ENCODE measurements at places on chromosomes 1 and 21. TPM values are rescaled to one million over a fixed set of nuclear protein-coding genes. Genes with fewer than 3 reads are reported as not detected.

Gene OSCP1
- 11.8 TPM for total RNA-seq

Gene NCSTN
- total RNA-seq, result 76.9 TPM

DNA sequence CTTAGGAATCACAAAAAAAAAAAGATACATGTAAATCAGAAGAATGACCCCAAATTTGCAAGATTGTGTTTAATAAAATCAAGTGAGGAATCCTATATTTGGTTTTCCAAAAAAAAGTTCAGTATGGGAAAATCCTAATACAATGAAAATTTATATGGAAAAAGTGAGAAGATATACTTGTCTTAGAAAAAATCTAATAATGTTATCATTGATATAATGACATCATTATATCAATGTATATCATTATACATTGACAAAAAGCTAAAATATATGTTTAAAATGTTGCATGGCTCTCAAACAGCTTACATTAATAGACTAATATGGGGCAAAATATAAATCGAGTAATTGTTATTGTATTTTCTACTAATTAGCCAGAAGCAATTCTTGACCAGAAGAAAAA is 37.0 kb downstream of the DPYD start:
- H3K36me3 ChIP-seq, result peaks cover 17% of the 10 kb centered on the region
- no peak overlapping the region for H3K27ac ChIP-seq
- DNase-seq, result no peak
- H3K4me1 ChIP-seq, result peaks cover 18% of the 10 kb centered on the region

- H3K27ac ChIP-seq, result no peak overlapping the region
- H3K27me3 ChIP-seq, result no peaks in the 10 kb centered on the region
- H3K4me1 ChIP-seq, result peaks cover 5% of the 10 kb centered on the region
- DNase-seq, result no peak
- H3K36me3 ChIP-seq, result no peaks in the 10 kb centered on the region
Measured at GRCh38 chr1:17233675-17234320, 15.1 kb upstream of the PADI3 start.

- H3K4me1 ChIP-seq, result peaks cover 58% of the 10 kb centered on the region
- H3K27ac ChIP-seq, result peak overlapping the region; percentile 99
- H3K36me3 ChIP-seq, result peaks cover 5% of the 10 kb centered on the region
- no peak overlapping the region for H3K4me3 ChIP-seq
Measured at GRCh38 chr1:167423684-167424619, 94.4 kb downstream of the CD247 start.

DNA sequence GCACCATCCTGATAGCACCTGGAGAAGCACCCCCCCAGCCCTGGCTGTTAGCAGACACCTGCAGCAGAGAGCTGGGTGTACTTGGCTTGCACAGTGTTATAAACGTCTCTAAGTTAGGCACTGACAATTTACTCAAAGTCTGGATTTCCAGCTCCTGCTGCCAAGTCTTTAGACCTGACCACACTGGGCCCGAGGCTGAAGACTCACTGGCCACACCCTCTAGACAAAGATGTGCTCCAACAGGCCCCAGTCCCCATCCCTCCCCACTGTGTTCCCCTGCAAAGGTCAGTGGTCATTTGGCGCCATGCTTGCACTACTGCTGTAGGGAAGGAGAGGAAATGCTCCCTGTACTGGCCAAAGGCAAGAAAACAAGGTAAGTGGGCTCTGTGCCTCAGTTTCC is 31.1 kb downstream of the PADI6 start:
- no peak overlapping the region for H3K27ac ChIP-seq
- no peak overlapping the region for H3K4me3 ChIP-seq
- H3K36me3 ChIP-seq, result 0 out of 2 replicates have a peak, but pooled peaks cover under 1% of the 10 kb centered on the region
- no peaks in the 10 kb centered on the region for H3K27me3 ChIP-seq

DNA sequence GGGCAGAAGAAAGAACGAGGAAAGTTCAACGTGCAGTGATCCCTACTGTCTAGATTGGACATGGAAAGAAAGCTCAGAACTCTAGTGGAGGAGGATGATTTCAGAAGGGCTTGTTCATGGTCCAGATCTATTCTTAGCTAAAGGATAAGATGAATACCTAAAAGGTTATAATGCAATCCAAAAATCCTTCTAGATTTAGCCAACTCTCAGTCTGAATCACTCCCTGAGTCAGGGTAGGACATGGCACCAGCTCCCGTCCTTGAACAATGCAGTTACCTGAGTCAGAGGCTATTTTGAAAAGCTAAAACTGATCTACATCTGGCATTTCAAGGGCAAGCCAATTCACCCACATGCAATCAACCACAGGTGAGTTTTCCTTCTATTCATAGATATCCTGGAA is 38.8 kb upstream of the HIVEP3 start:
- no peak for DNase-seq
- no peaks in the 10 kb centered on the region for H3K27me3 ChIP-seq
- H3K4me3 ChIP-seq, result no peak overlapping the region
- no peaks in the 10 kb centered on the region for H3K36me3 ChIP-seq
- H3K27ac ChIP-seq, result no peak overlapping the region

- H3K4me1 ChIP-seq, result no peaks in the 10 kb centered on the region
- DNase-seq, result no peak
- no peak overlapping the region for H3K4me3 ChIP-seq
- H3K27me3 ChIP-seq, result no peaks in the 10 kb centered on the region
Measured at GRCh38 chr1:13543451-13544220, 29.8 kb upstream of the LRRC38 start.

Gene RGS8
- total RNA-seq, result 20.5 TPM

Gene SLC39A1
- total RNA-seq, result 27.1 TPM

Gene TENT5C
- 0.14 TPM for total RNA-seq

Gene DYNLT5
- total RNA-seq, result not detected

DNA sequence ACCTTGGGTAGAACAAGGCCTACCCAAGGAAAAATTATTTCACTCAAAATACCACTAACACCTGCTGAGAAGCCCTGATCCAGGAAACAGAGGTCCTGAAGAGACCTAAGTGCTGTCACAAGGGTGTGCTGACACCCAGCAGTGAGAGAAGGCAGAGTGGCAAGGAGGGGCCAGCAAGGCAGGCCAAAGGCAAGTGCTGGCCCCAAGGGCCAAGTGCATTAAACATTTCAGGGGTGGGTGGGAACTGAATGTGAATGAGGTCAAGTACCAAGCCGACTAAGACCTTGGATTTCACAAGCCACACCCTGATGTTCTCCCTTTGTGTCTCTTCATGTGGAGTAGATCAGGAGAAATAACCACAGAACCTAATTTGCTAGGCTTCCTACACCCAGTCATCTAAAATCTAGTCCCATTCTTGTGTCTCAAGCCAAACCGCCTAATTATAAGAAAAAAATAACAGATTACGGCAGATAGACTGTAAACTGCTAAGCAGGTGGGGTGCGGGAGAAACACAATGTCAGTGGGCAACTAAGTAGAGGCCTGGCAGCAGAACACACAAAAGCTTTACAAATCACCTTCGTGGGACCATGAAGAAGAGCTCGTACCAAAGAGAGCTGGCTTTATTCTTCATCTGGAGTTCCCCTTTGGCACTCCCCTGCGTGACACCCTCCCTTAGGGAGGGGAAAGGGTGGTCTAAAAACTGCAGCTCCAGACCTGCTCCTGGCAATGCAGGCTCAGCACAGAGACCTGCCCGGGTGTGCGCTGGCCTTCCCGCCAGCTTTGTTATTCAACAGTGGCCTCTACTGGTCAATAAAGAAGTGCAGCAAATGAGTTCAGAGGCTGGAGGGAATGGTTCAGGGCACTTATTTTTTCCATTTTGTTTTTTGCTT is 8.7 kb downstream of the UBE2G2 start:
- peak; percentile 82 for DNase-seq
- H3K4me1 ChIP-seq, result peaks cover 53% of the 10 kb centered on the region
- H3K36me3 ChIP-seq, result peaks cover 23% of the 10 kb centered on the region
- H3K27me3 ChIP-seq, result no peaks in the 10 kb centered on the region
- H3K4me3 ChIP-seq, result no peak overlapping the region
